GM23248 (cell line): ENCODE measurements at places on chromosomes 7 and 10.
A peak's percentile ranks its signal among the peaks of the same experiment; 100 is the strongest.

GRCh38 chr7:102393467-102393866 lies 2.7 kb upstream of the PRKRIP1 start:
- DNase-seq = no peak

GRCh38 chr10:108034829-108035228 lies 870.3 kb upstream of the SORCS1 start:
- no peak for DNase-seq

- no peak for DNase-seq
Measured at GRCh38 chr7:44046321-44047061, 2.0 kb downstream of the DBNL start.

DNA sequence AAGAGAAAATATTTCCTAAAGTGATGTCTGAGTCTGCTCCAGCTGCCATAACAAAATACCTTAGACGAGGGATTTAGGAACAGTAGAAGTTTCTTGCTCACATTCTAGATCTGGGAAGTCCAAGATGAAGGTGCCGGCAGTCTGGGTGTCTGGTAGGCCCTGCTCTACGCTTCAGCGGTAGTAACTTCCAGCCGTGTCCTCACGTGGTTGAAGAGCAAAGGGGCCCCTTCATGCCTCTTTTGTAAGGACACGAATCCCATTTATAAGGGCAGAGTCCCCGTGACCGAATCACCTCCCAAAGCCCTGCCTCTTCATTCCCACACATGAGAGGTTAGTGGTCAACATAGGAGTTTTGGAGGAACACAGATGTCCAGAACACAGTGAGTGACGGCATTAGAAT lies 52.2 kb upstream of the INPP5A start:
- DNase-seq = no peak

DNA sequence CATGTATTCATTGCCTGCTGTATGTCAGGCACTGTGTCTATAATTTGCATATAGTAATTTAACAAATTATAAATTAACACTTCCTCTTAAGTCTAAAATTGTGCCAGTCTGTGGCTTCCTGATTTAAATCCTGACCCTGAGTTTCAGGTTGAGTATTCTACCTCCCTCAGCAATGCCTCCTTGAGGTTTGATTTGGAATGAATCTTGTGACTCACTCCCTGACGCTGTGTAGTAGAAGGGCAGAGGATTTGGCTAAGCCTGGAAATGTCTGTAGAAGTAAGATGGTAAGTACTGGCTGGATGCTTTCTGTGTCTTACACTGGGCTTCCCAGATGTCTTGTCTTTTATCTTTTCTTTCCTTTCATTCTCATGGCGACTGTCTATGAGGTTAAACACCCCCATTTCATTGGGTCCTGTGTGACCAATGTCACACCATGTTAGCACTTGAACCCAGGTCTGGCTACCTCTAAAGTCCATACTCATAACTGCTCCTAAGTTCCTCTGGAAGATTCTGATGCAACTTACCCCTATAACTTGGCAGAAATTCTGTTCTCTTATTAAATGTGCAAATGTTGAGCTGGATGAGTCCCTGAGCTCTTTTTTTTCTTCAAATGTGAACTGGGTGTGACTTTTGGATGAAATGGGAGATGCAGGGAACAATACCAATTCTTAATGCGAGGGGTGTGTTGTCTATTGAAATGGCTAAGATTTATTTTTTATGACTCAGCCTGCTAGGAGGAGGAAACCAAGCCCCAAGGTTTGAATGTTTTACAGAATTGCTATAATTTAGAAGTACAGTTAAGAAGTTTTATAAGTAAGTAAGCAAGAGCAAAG lies 48.5 kb downstream of the PLCE1 start:
- DNase-seq = peak; percentile 91

GRCh38 chr10:113631684-113632367 lies 32.0 kb downstream of the NRAP start:
- no peak for DNase-seq

DNA sequence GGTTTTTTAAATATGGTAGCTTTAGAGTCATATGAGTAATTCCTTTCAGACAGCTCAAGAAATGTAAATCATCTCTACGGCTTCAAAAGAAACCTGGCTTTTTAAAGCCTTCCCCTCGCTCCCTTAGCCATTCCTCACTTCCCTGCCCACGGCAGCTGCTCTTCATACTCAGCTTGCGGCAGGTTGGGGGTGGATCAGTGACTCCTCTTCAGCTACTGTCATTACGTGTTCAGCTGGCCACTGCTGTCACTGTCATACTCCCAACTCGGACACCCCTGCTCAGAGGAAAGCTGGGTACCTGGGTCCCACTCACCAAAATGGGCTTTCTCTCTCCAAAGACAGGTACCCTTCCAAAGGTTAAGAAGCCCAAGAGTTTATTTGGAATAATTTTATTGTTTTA lies 6.6 kb downstream of the YWHAG start:
- peak; percentile 70 for DNase-seq

GRCh38 chr10:98920807-98921206 lies 314.8 kb downstream of the HPSE2 start:
- peak; percentile 10 for DNase-seq

GRCh38 chr7:126840869-126841268 lies 411.9 kb downstream of the GRM8 start:
- no peak for DNase-seq

DNA sequence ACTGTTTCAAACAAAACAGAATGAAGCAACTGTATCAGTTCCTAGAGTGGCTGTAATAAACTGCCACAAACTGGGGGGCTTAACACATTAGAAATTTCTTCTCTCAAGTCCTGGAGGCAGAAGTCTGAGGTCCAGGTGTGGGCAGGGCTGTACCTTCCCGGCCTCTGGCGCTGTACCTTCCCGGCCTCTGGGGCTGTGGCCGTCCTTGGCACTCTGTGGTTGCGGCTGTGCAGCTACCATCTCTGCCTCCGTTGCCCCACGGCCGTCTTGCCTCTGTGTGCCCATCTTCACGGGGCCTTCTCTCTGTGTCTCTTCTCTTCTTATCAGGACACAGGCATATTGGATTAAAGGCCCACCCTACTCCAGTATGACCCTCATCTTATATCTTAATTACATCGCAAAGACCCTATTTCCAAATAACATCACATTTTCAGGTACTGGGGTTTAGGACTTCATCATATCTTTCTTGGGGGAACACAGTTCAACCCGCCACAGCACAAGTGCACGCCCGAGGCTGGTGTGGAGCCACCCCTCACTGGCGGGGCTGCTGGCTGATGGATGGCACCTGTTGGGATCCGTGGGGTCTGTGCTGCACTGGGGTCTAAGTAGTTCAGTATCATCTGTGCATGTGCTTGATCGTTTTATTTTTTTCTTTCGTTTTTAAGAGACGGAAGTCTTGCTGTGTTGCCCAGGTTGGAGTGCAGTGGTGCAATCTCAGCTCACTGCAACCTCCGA lies 123.2 kb downstream of the ACTR3B start:
- no peak for DNase-seq

DNA sequence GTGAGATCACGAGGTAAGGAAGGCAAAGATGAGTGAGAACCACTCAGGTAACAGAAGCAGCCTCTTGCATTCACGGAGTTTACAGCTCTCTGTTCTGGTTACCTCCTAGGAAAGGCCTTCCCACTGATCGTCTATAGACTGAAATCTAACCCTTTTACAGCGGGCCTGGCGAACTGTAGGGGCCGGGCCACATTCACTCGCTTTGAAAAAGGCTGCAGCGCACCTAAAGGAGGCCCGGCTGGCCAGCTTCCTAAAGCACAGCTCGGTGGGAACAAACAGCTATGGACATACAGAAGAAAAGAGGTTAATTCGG lies 565 bp downstream of the ATP5MK start:
- DNase-seq = peak; percentile 67

DNA sequence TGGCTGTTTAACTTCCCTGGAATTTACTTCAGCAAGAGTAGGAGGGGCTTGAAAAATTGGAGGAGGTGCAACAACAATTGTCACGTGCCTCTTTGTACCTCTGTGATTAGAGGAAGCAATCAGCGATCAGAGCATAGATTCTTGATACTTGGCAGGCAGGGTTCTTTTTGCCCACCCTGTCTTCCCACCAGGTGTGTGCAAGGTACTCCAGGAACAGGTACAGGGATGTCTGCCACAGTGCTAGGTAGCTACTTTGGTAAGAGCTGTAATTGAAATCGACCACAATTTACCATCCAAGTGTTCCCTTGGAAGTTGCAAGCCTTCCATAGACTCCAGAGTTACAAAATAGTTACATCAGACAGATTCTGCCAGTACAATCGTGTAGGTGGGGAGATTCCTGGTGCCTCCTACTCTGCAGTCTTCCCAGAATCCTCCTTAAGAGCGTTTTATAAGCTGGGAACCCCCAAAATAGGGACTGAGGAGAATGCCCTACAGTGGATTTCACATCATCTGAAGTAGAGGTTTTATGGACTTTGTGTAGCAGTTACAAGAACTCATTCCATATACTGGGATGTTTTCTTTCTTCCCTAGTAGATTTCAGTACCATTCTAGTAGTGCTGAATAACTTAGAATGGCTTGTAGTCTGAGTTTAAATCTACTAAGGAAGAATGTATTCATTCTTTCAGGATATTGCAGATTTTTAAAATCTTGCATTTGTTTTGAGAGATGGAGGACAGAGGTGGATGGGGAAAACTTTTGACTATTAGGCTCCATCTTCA lies 101.9 kb downstream of the EXOC4 start:
- peak; percentile 8 for DNase-seq

- no peak for DNase-seq
Measured at GRCh38 chr10:80598084-80598798, 60.5 kb downstream of the SH2D4B start.

GRCh38 chr10:6513476-6513875 lies 66.6 kb downstream of the PRKCQ start:
- no peak for DNase-seq

DNA sequence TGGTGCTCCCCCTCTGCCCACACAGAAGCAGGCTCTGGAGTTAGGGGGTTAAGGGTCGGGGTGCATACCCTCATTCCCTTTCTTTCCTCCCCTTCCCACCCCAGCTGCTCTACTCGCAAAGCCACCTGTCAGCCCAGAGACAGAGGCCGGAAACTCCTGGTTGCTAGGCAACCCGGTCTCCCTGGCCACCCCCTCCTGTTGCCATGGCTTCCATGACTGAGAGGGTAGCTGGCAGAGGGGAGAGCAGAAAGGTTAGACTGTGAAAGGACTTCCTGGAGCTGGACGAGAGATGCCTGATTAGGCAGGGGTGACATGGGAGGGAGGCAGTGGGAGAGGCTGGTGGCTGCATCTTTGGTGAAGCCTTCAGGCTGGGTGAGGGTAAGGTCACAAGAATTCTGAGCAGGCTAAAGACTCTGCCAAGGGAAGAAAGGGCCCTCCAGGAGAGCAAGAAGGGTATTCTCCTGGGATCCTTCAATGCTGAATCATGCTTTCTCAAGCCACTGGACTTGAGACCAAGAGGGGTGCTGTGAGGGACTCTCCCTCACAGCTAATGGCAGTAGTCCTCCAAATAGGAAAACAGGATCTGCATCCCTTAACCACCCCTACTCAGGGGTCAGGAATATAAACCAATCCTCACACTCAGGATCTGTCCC lies 5.4 kb downstream of the PSD start:
- peak; percentile 41 for DNase-seq

- no peak for DNase-seq
Measured at GRCh38 chr10:131477457-131478121, 166.1 kb upstream of the TCERG1L start.

GRCh38 chr10:80485076-80485945 lies 31.2 kb downstream of the TSPAN14 start:
- no peak for DNase-seq

- no peak for DNase-seq
Measured at GRCh38 chr7:130181263-130181605, 24.0 kb downstream of the TMEM209 start.

GRCh38 chr7:119688831-119689230 lies 584.1 kb upstream of the KCND2 start:
- no peak for DNase-seq

- no peak for DNase-seq
Measured at GRCh38 chr7:137834552-137834951, 12.2 kb downstream of the DGKI start.

- peak; percentile 38 for DNase-seq
Measured at GRCh38 chr7:30464231-30464671, 14.3 kb downstream of the NOD1 start.

DNA sequence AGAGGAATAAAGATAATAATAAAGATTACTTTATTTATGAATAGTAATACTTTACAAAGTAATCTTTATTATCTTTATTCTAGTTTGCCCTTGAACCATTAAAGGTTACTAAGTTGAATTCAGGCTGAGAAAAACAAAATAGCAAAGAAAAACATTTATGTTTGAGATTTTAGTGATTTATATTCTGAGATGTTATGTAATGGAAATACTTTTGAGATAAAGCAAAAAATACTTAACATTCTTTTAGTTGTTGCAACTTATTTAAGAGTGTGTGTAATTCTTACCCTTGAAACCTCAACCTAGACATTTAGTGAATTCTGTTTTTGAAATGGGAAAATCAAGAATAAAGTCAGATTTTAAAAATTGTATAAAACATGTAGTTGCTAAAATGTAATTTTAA lies 40.0 kb downstream of the MINPP1 start:
- DNase-seq = peak; percentile 43

DNA sequence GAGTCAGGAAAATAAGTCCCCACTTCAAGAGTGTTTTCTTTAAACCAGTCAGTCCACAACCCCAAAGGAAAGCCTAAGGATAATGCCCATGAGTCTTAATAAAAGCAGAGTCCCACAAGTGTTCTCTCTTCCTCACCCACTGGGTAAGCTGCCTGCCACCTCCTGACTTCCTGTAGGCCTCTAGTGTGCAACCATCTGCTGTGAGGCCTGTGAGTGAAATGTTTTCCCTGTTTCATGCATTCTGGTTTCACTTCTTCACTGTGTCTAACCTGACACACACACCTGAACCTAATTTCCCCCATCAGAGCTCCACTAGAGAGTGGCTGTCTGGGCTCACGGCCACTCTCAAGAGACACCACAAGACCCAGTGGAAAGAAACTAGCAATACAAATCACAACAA lies 38.9 kb upstream of the GDF10 start:
- no peak for DNase-seq

DNA sequence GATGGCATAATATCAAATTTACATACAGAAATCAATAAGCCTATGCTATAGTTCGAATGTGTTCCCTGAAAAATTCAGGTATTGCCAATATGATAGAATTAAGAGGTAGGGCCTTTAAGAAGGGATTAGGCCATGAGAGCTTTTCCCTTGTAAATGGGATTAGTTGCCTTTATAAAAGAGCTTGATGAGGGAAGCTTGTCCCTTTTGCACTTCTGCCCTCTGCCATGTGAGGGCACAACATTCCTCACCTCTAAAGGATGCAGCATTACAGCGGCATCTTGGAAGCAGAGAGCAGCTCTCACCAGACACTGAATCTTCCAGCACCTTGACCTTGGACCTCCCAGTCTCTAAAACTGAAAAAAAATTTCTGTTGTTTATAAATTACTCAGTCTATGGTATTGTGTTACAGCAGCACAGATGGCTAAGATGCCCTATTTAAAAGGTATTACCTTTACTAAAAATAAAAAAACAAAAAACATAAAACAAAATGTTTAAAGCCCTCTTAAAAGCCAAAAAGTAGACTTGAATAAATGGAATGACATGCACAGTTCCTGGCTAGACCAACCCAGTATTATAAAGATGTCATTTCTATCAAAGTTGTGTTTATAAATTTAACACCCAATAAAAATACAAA lies 909.6 kb downstream of the REEP3 start:
- DNase-seq = no peak

- no peak for DNase-seq
Measured at GRCh38 chr7:22326181-22326580, 30.8 kb downstream of the RAPGEF5 start.

- DNase-seq = no peak
Measured at GRCh38 chr7:51317582-51317910, 937 bp upstream of the COBL start.
